H4 (cell line): ENCODE measurements at places on chromosomes 12 and 14. TPM values are rescaled to one million over a fixed set of nuclear protein-coding genes. Genes with fewer than 3 reads are reported as not detected.

DNA sequence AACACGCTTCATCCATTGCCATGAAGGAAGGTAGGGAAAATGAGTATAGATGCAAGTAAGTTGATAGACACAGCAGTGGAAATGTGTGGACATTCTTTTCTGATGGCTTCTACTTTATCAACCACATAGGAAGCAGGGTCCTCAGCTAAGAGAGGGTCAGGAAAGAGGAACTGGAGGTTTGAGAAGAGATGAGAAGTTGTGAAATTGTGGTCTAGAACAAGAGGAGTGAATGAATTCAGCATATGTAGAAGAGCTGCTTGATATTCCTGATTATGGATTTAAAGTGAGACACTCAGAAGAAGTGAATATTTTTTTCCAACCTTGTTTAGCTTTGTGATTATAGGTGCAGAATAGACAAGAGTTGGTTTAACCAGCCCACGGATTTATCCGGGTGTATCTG is 128.5 kb downstream of the SLC15A5 start:
- DNase-seq: no peak

GRCh38 chr14:50999726-51000125 is 55.4 kb upstream of the PYGL start:
- no peak for DNase-seq

BCL7A gene
- total RNA-seq: 1.5 and 1.8 TPM in 2 replicates

DNA sequence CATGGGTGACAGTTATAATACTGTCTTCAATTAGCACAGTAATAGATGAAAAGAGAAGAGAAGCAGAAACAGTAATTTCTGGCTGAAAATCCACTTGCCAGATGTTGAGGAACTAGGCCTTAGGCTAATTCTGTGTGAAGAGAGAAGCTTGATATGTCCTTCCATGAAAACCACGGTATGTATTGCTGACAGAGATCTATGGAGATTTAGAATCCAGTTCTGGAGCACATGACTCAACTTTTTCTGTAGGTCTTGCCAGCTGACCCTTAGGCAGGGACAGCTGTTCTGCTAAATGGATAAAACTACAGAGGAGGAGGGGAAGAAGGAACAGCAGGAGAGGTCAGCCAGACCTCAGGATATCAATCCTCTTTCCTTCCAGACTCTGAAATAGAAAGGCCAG is 211.5 kb downstream of the PRKD1 start:
- no peak for DNase-seq

GRCh38 chr12:11089246-11089645 is 2.9 kb downstream of the TAS2R43 start:
- no peak for DNase-seq

LMBR1L gene
- total RNA-seq: 10.6 and 27.3 TPM in 2 replicates

- DNase-seq: no peak
Observed at GRCh38 chr14:76786601-76787000, 25.3 kb downstream of the VASH1 start.

DNA sequence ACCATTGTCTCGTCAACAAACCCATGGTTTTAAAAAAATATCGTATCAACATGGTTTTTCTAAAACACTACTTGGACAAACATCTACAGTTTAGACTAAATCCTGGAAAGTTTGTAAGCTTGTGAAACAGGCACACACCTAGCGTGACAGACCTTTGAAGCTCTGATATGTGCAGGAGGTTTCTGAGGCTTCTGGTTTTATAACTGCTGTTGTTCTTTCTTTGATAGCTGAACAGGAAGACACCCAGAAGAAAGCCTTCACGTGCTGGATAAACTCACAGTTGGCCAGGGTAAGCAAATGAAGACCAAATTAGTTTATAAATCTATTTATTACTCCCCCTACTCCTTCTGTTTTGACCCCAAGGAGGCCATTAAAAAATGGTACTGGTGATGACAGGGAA is 87.6 kb downstream of the SYNE2 start:
- no peak for DNase-seq

GRCh38 chr14:79586989-79587598 is 624.2 kb downstream of the DIO2 start:
- DNase-seq: no peak

DNA sequence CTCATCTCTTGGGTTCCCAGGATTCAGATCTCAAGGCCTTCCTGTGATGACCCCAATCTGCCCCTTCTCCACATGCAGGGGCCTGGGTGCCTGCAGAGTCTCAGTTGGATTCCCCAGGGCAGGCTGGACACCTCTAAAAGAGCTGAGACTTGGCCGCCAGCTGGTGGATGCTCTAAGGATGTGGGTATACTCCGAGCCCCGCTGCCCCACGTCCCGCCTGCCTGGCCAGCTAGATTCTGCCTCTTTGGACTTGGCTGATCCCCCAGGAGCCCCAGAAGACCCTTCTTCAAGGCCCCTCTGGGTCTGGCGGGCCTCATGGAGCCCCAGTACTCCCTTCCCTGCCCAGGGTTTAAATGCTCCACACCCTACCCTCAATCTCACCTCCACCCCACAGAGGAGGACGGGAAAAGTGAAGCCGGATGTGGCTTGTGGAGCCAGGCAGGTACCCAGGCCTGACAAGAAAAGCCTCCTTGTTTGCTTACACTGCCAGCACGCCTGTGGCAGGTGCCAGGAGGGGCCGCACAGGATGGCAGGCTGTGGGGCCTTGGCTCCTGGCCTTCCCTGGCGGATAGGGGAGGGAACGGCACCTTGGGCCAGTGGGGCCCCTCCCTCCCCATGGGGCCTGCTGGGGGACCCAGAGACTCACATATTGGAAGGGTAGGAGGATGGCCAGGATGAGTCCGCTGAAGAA is 15.1 kb downstream of the FAIM2 start:
- DNase-seq: no peak

- DNase-seq: peak; percentile 20
Observed at GRCh38 chr14:99603471-99604277, at the start of gene CCDC85C. CCDC85C (minus strand) TSS chr14:99604207; CDS start chr14:99603959, 248 bp downstream.

GRCh38 chr14:32784405-32784804 is 154.3 kb upstream of the NPAS3 start:
- no peak for DNase-seq
